ENCODE measurements at places on chromosomes 16 and 17.

DNA sequence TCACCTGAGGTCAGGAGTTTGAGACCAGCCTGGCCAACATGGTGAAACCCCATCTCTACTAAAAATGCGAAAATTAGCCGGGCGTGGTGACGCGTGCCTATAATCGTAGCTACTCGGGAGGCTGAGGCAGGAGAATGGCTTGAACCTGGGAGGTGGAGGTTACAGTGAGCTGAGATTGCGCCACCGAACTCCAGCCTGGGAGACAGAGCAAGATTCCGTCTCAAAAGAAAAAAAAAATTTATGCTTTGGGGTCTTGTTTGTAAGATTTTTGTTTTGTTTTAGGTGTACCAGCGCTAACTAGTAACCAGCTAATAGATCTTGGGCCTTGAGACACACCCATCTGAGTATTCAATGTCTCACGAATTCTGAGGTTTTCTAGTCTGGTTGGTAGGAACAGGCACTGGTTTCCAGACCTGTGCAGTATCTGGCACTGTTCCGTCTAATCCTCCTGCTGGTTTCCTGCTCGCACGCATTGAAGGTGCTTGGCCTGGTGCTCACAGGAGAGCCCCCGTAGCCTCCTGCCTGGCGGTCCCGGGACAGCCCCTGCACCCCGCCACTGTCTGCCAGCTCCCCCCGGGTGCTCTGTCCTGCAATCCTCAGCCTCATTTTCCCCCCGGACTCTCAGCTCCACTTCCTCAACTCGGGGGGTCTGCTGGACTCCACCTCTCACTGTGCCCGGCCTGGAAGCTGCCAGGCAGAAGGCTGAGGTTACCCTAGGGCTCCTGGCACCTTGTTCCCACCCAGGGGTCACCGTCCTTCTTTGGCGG is 10.6 kb upstream of the DUS1L start:
- no peak for DNase-seq

- DNase-seq = no peak
These were observed 142.5 kb upstream of the HS3ST2 start for GRCh38 chr16:22671301-22672076.

- DNase-seq = no peak
These were observed 27.1 kb upstream of the SSTR5 start for GRCh38 chr16:1045310-1045992.

GRCh38 chr16:78353640-78354275 is 254.3 kb downstream of the WWOX start:
- no peak for DNase-seq

DNA sequence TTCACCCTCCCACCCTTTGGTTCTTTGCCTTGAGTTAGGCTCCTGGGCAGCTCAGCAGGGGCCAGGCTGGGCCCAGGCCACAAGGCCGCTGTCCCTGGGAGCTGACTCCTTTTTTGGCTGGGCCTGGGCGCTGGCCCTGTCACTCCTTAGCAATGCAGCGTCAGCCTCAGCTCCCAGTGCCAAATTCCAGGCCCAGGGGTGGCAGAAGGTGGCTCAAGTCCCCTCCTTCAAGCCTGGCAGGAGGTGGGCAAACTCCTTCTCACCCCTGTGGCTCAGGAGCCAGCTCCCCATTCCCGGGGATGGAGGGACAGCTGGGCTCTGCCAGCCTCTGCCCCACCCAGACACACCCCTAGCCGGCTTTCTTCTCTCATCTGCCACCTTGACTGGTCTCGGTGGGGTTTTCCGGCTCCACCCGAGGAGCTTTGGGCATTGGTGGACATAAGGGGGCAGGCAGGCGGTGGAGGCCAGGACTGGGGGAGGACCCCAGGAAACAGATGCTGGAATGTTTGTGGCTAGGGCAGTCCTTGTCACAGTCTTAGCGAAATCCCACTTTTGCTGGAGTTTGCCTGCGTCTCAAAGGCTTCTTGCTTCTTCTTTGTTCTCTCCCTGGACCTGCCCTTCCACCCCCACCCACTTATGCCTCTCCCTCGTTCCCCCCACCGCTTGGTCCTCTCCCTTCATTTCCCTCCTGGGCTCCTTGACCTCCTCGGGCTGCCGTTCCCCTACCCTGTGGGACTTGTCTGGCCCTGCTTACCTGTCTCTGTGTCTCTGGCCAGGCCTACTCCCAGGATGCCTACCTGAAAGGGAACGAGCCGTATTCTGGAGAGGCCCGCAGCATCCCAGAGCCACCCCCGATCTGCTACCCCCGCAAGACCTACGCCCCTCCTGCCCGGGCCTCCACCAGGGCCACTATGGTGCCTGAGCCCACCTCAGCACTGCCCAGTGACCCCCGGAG is 37.4 kb downstream of the ARHGAP23 start:
- DNase-seq = no peak

GRCh38 chr16:14111713-14112538 is 40.8 kb downstream of the MRTFB start:
- no peak for DNase-seq

DNA sequence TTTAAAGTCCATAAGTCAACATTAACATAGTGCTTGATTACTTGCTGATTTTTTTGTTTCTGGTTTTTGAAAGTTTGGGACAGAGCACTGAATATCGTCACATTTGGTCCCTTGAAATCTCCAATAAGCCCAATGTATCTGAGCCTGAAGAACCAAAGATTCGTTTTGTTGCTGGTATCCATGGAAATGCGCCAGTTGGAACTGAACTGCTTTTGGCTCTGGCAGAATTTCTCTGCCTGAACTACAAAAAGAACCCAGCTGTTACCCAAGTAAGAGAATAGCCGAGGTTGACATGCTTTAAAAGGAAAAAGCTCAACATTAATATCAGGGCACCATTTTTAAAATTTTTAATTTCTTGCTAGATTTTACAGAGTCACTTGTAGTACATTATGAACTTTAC is 27.7 kb upstream of the GOSR1 start:
- no peak for DNase-seq

GRCh38 chr17:76997981-76998531 is 129.9 kb downstream of the MGAT5B start:
- no peak for DNase-seq

- no peak for DNase-seq
These were observed 73.0 kb downstream of the BMERB1 start for GRCh38 chr16:15507301-15507958.

- no peak for DNase-seq
These were observed at the start of gene SLFN13 for GRCh38 chr17:35448214-35448898. Gene SLFN13 (minus strand): TSS chr17:35448766. CDS start chr17:35445680, 3,086 bp downstream.

DNA sequence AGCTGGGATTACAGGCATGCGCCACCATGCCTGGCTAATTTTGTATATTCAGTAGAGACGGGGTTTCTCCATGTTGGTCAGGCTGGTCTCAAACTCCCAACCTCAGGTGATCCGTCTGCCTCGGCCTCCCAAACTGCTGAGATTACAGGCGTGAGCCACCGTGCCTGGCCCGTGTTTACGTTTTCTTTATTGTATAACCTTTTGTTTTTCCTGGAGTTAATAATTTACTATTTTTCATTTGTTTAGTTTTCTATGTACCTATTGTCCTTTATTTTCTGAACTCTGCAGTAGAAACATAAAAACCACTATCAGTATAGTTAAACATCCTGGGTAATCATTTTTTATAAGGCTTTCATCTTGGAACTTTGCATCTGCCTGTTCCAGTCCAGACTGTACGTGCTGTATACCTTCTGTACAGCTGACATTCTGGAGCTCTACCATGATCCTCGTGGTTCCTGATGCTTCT is 73.6 kb downstream of the PPM1E start:
- DNase-seq = no peak

- DNase-seq = no peak
These were observed 48.0 kb upstream of the ZFHX3 start for GRCh38 chr16:73095885-73096421.

- no peak for DNase-seq
These were observed 38.6 kb upstream of the SLFN13 start for GRCh38 chr17:35486920-35487732.

DNA sequence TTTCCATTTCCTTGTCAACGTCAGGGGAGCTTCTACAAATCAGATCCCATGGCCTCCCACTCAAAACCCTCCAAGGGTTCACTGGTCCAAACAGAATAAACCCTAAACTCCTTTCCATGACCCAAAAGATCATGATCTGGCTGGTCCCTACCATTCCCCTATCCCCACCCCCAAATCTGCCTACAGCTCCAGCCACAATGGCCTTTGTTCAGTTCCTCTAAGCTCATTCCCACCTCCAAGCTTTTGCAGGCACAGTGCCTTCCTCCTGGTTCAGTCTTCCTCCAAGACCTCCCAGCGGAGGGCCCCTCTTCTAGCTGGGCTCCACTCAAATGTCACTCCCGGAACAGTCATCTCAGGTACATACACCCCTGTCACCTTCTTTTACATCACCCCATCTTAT is 2.0 kb downstream of the GPRC5B start:
- DNase-seq = no peak

GRCh38 chr16:85717393-85718152 is 28.8 kb upstream of the GINS2 start:
- DNase-seq = no peak

DNA sequence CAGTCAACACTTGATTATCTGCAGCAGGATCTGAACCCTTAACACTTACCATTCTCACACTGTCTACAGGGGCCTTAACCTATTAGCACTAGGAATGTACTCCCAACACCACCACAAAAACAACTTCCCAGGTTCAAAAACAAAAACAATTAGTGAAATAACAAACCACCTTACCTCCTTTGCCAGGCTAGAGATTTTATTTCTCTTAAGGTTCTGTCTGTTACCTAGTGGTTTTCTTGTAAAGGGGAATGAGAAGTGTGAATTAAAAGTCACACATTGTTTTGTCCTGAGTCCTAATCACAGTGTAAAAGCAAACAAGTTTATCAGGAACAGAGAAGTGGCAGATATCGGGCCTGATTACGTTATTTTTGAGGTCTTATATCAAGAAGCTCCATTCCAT is 9.7 kb downstream of the SMARCE1 start:
- DNase-seq = no peak

GRCh38 chr17:1055751-1056645 is 59.1 kb downstream of the TIMM22 start:
- no peak for DNase-seq

GRCh38 chr17:30805944-30806456 is 18.5 kb downstream of the CRLF3 start:
- no peak for DNase-seq

GRCh38 chr16:85259832-85260167 is 147.5 kb upstream of the CIBAR2 start:
- DNase-seq = no peak

- DNase-seq = no peak
These were observed 54.3 kb downstream of the AMFR start for GRCh38 chr16:56370875-56371659.

DNA sequence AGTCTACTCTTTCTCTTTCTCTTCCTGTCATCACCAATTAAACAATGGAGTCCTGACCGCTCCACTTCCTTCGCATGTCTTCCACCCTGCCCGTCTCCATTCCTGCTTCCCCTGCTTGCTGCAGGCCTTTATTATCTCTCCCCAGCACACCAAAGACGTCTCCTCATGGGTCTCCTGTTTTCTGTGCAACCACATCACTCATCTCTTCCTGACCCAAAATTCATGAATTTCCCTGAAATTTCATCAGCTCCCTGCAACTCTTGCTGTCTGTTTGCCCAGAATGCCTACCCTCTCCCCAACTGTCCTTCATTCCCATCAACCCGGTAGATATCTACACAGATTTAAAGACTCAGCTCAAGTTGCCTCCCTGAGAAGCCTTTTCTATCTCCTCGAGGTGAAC is 76.7 kb upstream of the ALOX12 start:
- no peak for DNase-seq

GRCh38 chr16:11355862-11356261 is 10.6 kb downstream of the RMI2 start:
- DNase-seq = no peak

GRCh38 chr16:27430923-27431484 is 29.0 kb downstream of the IL21R start:
- no peak for DNase-seq

GRCh38 chr17:79077587-79077986 is 3.0 kb downstream of the ENGASE start:
- no peak for DNase-seq

DNA sequence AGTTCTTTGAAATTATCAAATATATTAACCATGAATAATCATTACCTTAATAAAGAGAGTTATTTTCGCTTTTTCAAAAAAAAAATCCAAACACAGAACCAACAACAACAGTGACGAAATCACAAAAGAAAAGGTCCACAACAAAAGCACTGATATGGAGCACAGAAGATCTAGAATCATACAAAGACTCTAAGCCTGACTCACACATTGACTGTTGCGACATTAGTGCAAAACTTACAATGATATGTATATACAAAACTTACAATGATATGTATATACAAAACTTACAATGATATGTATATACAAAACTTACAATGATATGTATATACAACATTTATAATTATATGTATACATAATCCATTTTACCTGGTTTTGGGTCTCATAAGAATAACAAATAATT is 117.7 kb downstream of the USP22 start:
- no peak for DNase-seq

DNA sequence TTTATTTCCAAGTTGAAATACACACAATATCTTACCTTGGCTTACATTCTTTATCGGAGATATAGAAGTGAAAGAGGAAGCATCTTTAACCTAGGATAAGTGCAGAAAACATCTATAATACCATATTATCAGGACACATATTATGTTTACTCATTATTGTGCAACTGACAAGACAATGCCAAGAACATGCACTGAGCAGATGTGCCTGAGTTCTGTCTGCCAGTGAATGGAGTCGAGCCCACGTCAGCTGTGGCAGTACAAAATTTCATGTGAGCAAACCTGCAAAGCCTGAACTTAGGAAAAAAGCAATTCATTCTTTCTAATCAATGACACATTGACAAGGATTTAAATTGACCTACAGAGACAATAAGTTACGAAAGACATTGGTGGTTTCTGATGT is 154.4 kb downstream of the AXIN2 start:
- DNase-seq = no peak

- no peak for DNase-seq
These were observed 55.9 kb downstream of the MFSD11 start for GRCh38 chr17:76793775-76794174.

DNA sequence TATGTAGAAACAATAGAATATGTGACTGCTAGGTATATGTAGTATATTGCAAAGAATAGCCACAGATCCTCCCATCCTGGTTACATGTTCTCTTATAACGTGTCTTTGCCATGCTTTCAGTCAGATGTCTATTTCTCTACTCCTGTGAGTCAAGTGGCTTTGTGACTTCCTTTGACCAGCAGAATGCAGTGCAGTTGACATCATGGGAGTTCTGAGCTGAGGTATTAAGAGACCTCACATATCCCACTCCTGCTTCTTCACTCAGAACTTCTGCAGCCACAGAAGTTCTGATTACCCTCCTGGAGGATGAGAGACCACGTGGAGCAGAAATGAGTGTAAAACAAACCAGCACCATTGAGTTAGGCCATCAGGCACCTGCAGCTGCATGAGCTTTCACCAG is 222.5 kb downstream of the PRKCA start:
- DNase-seq = no peak

All from retinal pigment epithelial cell (primary cell).